ENCODE measurements at places on chromosomes 7 and 10. TPM values are rescaled to one million over a fixed set of nuclear protein-coding genes. Genes with fewer than 3 reads are reported as not detected.

GRCh38 chr7:40311307-40311706 is 176.5 kb downstream of the SUGCT start:
- H3K4me3 ChIP-seq: no peak overlapping the region
- no peak for DNase-seq
- H3K4me1 ChIP-seq: no peaks in the 10 kb centered on the region

DNA sequence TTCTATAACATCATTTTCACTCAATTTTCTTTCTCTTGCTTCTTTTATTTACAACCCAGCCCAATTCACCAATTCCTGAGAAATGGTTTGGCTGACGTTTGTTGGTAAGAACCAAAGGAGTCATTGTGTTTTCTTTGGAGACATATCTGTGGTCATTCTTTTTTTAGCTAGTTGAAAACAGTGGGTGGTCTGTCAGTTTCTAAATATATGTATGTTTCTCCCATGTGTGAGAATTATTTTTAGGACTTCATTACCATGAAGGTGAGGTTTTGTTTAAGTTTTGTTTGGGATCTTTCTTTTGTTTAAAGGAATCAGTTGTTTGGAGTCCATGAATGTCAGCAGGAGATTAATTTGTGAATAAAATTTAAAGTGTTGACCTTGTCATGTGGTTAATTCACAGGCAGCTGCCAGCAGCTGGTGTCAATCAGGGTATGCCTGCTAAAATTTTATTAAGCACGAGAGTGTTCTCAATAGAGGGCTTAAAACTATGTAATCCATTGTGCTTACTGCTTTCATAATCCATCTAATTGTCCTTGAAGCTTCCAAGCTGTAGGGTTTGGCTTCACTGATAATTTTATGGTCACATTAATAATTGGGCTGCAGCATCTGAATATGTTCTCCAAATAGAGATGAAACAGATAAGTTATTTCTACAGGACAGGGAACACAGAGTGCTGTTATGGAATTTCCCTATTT is 38.7 kb downstream of the INSYN2A start:
- no peaks in the 10 kb centered on the region for H3K27me3 ChIP-seq
- H3K36me3 ChIP-seq: no peaks in the 10 kb centered on the region
- no peak for DNase-seq
- no peak overlapping the region for H3K4me3 ChIP-seq
- H3K4me1 ChIP-seq: no peaks in the 10 kb centered on the region

ELOVL3 gene
- total RNA-seq: not detected

GRCh38 chr10:10489076-10489475 is 528.6 kb upstream of the CELF2 start:
- no peaks in the 10 kb centered on the region for H3K36me3 ChIP-seq
- H3K27ac ChIP-seq: no peak overlapping the region
- no peaks in the 10 kb centered on the region for H3K27me3 ChIP-seq
- DNase-seq: no peak

- no peaks in the 10 kb centered on the region for H3K4me1 ChIP-seq
- DNase-seq: no peak
- H3K36me3 ChIP-seq: peaks cover 2% of the 10 kb centered on the region
These were observed 12.8 kb upstream of the NOD1 start for GRCh38 chr7:30491417-30491816.

- H3K27ac ChIP-seq: no peak overlapping the region
- DNase-seq: no peak
- no peaks in the 10 kb centered on the region for H3K27me3 ChIP-seq
- H3K4me1 ChIP-seq: no peaks in the 10 kb centered on the region
- no peaks in the 10 kb centered on the region for H3K36me3 ChIP-seq
- no peak overlapping the region for H3K4me3 ChIP-seq
These were observed 66.5 kb upstream of the TNS3 start for GRCh38 chr7:47648275-47648925.

HABP2 gene
- total RNA-seq: 1.6 TPM

GRCh38 chr7:117219485-117219884 is 103.4 kb downstream of the WNT2 start:
- H3K4me1 ChIP-seq: no peaks in the 10 kb centered on the region
- no peak overlapping the region for H3K4me3 ChIP-seq
- peaks cover 61% of the 10 kb centered on the region for H3K27me3 ChIP-seq
- H3K36me3 ChIP-seq: no peaks in the 10 kb centered on the region

- peaks cover 7% of the 10 kb centered on the region for H3K4me1 ChIP-seq
- no peak overlapping the region for H3K4me3 ChIP-seq
- no peaks in the 10 kb centered on the region for H3K27me3 ChIP-seq
- H3K27ac ChIP-seq: no peak overlapping the region
- no peak for DNase-seq
These were observed 171.6 kb downstream of the GALNT17 start for GRCh38 chr7:71303566-71303965.

Measured in endodermal cell (in vitro differentiated cells).